ENCODE measurements at places on chromosomes 2 and 18. TPM values are rescaled to one million over a fixed set of nuclear protein-coding genes. Genes with fewer than 3 reads are reported as not detected.

TMEM237 gene
- total RNA-seq, result 37.7 TPM

SYT4 gene
- 3.4 TPM for total RNA-seq

EFEMP1 gene
- 3.5 TPM for total RNA-seq

HOXD9 gene
- not detected for total RNA-seq

AUP1 gene
- 93.6 TPM for total RNA-seq

CCDC141 gene
- 1.0 TPM for total RNA-seq

FOSL2 gene
- total RNA-seq, result 7.3 TPM

PSTPIP2 gene
- total RNA-seq, result 3.6 TPM

SLC40A1 gene
- not detected for total RNA-seq

PSMA8 gene
- total RNA-seq, result not detected

SMC6 gene
- 40.3 TPM for total RNA-seq

MROH2A gene
- not detected for total RNA-seq

DNA sequence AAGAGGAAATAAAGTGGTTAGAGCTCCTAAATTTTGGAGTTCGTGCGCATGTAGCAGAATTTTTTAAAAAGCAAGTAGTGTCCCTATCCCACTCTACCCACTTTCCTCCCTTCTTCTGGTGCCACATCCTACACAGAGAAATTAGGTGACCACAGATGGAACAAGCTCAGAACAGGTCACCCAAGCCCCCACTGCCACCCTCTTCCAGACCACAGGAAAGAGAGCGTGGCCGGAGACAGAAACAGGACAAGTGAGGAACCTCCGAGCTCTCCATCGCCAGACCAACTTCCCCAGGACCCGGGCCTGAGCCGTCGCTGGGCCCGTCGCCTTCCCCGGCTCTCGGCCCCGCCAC is 433 bp downstream of the NPC1 start:
- peak overlapping the region; percentile 92 for H3K4me3 ChIP-seq
- no peak for DNase-seq
- H3K36me3 ChIP-seq, result no peaks in the 10 kb centered on the region
- no peak overlapping the region for H3K27ac ChIP-seq

DNA sequence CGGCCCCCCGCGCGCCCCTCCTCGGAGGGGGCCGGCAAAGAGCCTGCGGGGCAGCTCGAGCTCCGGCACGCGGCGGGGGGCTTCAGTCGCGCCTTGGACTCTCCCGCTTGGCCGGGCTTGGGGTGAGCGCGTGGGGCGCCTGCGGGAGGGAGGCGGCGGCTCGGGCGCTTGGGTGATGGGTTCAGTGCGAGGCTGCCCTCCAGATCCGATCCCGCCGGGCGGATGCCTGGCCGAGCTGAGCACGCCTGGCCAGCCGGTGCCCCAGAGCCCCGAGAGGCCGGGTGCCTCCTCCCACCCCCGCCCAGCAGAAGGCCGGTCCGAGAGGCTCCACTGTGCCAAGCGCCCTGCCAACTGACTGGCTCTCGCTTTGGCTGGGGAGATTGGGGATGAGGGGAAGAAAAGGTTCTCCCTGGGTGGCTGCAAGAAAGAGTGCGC is 273 bp upstream of the NXPH2 start:
- no peaks in the 10 kb centered on the region for H3K36me3 ChIP-seq
- H3K4me1 ChIP-seq, result peaks cover 2% of the 10 kb centered on the region
- H3K27me3 ChIP-seq, result peaks cover 17% of the 10 kb centered on the region
- DNase-seq, result no peak

DNA sequence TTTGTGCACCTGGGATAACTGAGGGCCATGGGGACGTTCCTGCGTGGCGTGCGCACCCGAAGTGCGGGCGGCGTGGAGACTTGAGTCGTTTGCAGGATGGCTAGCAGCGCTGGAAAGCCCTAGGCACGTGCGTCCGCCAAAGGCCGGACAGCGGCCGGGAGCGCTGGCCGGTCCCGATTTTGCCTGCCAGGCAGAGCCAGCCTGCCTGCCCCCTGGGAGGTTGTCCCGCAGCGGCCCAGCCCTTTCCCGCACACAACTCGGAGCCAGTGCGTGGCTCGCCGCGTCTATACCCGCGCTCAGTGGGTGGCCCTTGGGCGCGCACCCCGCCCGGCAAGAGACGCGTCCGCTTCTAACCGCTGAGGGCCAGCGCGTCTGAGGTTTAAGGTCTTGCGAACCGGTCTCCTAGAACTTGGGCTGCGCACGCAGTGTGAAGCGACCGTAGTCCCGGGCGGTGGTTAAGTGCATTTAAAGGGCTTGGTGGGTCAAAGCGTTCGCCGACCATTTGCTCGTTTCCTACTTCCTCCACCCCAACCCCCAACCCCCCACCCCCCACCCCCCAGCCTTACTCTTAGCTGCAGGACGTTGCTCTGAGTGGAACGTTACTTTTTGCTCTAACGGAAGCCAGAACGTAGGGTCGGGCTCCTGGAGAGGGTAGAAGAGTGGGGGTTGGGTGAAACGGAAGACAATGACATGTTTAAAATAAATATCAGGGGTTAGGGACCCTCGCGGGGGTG is 627 bp downstream of the CDCA7 start:
- peaks cover 30% of the 10 kb centered on the region for H3K36me3 ChIP-seq
- H3K27ac ChIP-seq, result no peak overlapping the region
- H3K4me3 ChIP-seq, result peak overlapping the region; percentile 79
- DNase-seq, result peak; percentile 67
- peaks cover 2% of the 10 kb centered on the region for H3K4me1 ChIP-seq

DNA sequence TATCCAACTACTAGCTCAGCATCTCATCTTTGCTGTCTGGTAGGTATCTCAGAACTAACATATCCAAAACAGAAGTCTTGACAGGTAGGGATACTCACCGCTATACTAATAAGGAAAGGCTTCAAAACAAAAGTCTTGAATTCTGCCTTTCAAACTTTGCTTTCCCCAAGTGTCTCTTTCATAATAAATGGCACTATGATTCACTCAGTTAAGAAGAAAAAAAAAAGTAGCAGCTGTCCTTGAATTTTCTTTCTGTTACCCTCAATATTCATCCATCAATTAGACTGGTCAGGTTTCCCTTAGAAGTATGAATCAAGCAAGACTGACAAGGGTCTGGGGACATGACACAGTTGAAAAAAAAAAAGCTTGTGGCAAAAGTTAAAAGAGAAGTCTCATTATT is 175.1 kb downstream of the GULP1 start:
- H3K4me3 ChIP-seq, result no peak overlapping the region
- H3K4me1 ChIP-seq, result peaks cover 6% of the 10 kb centered on the region
- H3K36me3 ChIP-seq, result peaks cover 32% of the 10 kb centered on the region
- H3K27me3 ChIP-seq, result no peaks in the 10 kb centered on the region

- no peak for DNase-seq
- H3K27me3 ChIP-seq, result no peaks in the 10 kb centered on the region
- no peak overlapping the region for H3K27ac ChIP-seq
- H3K36me3 ChIP-seq, result no peaks in the 10 kb centered on the region
- H3K4me3 ChIP-seq, result no peak overlapping the region
Measured at GRCh38 chr2:184814421-184814820, 216.1 kb downstream of the ZNF804A start.

GRCh38 chr2:237540823-237541222 is 25.6 kb upstream of the PRLH start:
- H3K4me3 ChIP-seq, result no peak overlapping the region
- DNase-seq, result no peak
- H3K36me3 ChIP-seq, result no peaks in the 10 kb centered on the region
- H3K27me3 ChIP-seq, result no peaks in the 10 kb centered on the region

- H3K4me1 ChIP-seq, result no peaks in the 10 kb centered on the region
- no peaks in the 10 kb centered on the region for H3K36me3 ChIP-seq
- H3K27me3 ChIP-seq, result no peaks in the 10 kb centered on the region
- no peak overlapping the region for H3K27ac ChIP-seq
Measured at GRCh38 chr2:122851972-122852531, 1096.6 kb downstream of the TSN start.

DNA sequence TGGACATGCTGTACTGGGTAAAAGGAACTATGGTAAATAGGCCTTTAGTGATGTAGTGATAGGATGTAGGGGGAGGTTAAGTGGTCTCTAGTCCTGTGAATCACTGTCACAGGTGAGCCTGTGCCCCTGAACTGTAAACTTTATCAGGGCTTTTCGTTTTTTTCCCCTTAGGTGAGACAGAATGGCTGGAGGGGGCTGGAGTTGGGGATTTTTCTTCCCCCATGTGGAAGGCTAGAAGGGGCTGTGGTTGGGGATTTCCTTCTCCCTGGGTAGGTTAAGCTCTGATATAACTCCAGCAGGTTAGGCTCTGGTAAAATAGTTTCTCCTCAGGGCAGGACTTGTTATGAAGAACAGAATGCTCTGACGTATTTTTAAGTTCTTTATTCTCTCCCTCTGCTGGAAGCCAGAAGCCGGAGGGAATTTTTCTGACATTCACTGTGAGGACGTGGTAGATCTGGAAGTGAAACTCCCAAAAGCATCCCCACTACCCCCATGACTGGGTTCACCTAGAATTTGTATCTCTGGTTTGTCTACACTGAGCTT is 28.5 kb downstream of the PIKFYVE start:
- H3K4me1 ChIP-seq, result no peaks in the 10 kb centered on the region
- no peak for DNase-seq
- H3K4me3 ChIP-seq, result no peak overlapping the region

GRCh38 chr18:8871489-8871888 is 166.1 kb downstream of the MTCL1 start:
- no peak overlapping the region for H3K27ac ChIP-seq
- DNase-seq, result no peak
- no peaks in the 10 kb centered on the region for H3K27me3 ChIP-seq
- no peak overlapping the region for H3K4me3 ChIP-seq
- H3K4me1 ChIP-seq, result no peaks in the 10 kb centered on the region

DNA sequence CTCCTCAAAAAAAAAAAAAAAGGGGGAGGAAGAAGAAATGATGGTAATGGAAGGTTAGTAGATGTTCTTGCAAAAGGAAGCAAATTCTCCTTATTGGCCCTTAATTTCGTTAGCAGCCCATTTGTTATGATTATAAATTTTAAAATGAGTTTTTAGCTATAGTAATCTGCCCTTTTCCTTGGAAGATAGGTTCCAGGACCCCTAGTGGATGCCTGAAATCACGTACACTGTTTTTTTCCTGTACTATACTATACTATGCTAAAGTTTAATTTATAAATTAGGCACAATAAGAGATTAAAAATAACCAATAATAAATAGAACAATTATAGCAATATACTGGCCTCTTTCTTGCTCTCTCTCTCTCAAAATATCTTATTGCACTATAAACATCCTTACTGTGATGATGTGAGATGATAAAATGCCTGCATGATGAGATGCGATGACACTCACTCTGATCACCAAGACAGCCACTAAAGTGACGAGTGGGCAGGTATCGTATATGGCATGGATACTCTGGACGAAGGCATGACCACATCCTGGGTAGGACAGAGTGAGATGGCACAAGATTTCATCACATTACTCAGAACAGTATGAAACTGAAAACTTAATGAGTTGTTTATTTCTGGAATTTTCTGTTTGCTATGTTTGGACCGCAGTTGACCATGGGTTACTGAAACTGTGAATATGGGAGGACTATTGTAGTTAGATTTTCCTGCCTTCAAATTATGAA is 87.2 kb downstream of the KCTD18 start:
- no peak overlapping the region for H3K4me3 ChIP-seq
- no peak for DNase-seq
- peaks cover 4% of the 10 kb centered on the region for H3K4me1 ChIP-seq
- H3K36me3 ChIP-seq, result peaks cover 10% of the 10 kb centered on the region
- no peaks in the 10 kb centered on the region for H3K27me3 ChIP-seq
- H3K27ac ChIP-seq, result no peak overlapping the region

GRCh38 chr2:234823877-234824376 is 127.9 kb upstream of the SH3BP4 start:
- no peak overlapping the region for H3K27ac ChIP-seq
- no peaks in the 10 kb centered on the region for H3K36me3 ChIP-seq
- H3K27me3 ChIP-seq, result no peaks in the 10 kb centered on the region

GRCh38 chr2:74379851-74380789 is at the start of gene DCTN1:
Gene DCTN1 (minus strand): TSS chr2:74380311. CDS start chr2:74380037, 274 bp downstream.
- peaks cover 26% of the 10 kb centered on the region for H3K36me3 ChIP-seq
- H3K4me1 ChIP-seq, result no peaks in the 10 kb centered on the region
- peak within 1 kb of the TSS; percentile 60 for H3K4me3 ChIP-seq
- no peaks in the 10 kb centered on the region for H3K27me3 ChIP-seq

- H3K4me1 ChIP-seq, result no peaks in the 10 kb centered on the region
- no peak for DNase-seq
- H3K27ac ChIP-seq, result no peak overlapping the region
Measured at GRCh38 chr2:68156419-68156818, 1.3 kb upstream of the PNO1 start.

DNA sequence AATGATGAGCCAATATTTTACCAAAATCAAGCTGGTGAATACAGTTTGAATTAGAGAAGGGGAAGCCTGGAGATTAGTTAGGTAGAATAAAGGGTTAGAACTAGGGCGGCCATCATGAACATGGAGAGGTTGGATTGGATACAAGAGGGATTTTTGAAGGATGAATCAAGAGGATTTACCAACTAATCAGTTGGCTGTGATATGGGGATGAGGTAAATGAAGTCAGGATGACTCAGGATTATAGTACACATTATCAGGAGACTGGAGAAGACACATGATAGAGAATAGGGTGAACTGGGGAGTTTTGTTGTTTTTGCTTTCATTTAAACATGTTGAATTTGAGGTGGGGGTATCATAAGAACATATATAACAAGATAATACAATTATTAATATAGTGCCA is 73.8 kb upstream of the PROKR1 start:
- H3K4me1 ChIP-seq, result no peaks in the 10 kb centered on the region
- H3K27me3 ChIP-seq, result no peaks in the 10 kb centered on the region
- H3K27ac ChIP-seq, result no peak overlapping the region
- DNase-seq, result no peak

DNA sequence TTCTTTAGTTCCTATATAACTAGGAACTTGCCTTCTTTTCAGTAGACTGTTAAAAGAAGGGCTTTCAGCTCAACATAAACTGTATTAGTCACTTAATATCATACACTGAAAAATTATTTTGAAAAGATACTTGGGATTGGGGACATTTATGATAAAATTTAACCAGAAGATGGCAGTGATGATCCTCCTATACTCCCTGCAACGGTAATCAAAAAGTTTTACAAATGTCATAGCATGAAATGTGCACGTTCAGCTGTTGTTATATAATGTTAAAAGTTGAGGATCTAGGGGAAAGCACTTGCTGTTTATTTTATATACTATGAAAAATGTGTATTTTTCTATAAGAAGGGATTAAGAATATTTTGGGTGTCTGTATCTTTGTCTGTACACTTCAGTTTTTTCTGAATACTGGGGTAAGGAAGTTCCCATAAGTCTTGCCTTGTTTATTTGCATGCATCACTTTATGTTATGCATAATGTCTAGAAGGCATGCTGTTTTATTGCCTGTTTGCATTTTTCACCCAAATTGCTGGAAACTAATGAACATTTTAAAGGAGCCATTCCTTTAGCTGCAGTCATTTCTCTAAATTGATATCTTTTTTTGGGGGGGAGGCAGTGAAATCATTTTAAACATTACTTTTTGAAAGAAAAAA is 19.0 kb downstream of the DYNC1I2 start:
- no peaks in the 10 kb centered on the region for H3K4me1 ChIP-seq
- no peak overlapping the region for H3K27ac ChIP-seq
- no peak for DNase-seq
- H3K36me3 ChIP-seq, result no peaks in the 10 kb centered on the region

Measured in H9 (cell line).